ENCODE measurements at places on chromosomes 16 and 17.

GRCh38 chr17:27457360-27457715 lies 1.1 kb downstream of the KSR1 start:
- no peak for DNase-seq

GRCh38 chr17:9225305-9226101 lies 204.2 kb downstream of the NTN1 start:
- DNase-seq: no peak

- no peak for DNase-seq
These were observed 15.6 kb upstream of the AURKB start for GRCh38 chr17:8225813-8226535.

DNA sequence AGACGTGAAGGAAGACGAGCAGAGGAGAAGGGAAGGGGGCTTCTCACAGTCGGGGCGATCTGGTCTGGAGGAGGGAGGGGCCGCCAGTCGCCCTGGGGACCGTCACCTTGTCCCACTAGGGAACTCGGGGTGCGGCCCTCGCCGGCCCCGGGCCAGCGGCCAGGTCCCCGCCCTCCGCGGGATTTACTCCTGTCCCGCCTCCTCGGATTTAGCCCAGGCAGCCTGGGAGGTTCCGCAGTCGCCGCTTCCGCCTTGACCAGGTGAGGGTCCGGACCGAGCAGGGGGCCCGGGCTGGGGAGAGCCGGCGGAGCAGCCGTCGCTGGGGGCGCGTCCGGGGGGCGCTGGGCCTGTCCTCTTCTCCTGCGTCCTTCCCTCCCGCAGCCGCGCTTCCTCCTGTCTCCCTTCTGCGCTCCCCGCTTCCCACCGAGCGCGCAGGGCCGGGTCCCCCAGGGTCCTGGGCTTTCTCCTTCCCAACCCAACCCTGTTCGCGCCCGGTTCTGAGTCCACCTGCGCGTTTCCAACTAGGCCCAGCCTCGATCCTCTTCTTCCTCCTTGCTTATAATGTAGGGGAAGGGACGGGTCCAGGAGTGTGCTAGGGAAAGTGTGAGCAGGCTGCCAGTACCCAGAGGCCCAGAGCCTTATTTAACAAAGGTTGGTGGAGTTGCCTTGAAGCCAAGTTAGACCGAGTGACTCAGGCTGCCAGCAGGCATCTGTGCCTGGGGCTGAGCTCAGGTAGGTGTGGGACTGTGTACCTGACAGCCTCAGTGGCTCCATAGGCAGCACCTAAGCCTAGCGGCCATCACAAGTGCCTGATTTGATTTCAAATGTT lies at the start of gene TNK1:
TNK1 (plus strand) TSS at position 235 of the 829 bp plus-strand sequence. CDS start 1,838 bp downstream, outside the sequence.
- no peak for DNase-seq

DNA sequence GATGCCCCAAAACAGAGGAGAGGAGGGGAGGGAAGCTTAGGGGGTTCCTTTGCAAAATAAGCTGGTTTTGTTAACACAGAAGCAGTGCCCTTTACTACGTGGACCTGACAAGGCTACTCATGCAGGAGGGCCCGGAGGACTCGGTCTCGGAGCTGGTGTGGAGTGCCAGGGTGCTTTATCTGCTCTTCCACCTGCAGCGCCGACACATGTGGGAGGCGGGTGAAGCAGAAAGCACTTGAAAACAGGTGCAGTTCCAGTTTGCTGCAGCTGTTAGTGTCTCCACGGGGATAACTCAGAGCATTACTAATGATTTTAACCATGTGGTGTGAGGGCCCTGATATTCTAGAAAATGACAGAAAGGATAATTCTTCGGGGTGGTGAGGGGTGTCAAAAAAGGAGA lies 35.0 kb upstream of the MNT start:
- DNase-seq: no peak

- no peak for DNase-seq
These were observed 13.8 kb downstream of the STXBP4 start for GRCh38 chr17:54982399-54982798.

DNA sequence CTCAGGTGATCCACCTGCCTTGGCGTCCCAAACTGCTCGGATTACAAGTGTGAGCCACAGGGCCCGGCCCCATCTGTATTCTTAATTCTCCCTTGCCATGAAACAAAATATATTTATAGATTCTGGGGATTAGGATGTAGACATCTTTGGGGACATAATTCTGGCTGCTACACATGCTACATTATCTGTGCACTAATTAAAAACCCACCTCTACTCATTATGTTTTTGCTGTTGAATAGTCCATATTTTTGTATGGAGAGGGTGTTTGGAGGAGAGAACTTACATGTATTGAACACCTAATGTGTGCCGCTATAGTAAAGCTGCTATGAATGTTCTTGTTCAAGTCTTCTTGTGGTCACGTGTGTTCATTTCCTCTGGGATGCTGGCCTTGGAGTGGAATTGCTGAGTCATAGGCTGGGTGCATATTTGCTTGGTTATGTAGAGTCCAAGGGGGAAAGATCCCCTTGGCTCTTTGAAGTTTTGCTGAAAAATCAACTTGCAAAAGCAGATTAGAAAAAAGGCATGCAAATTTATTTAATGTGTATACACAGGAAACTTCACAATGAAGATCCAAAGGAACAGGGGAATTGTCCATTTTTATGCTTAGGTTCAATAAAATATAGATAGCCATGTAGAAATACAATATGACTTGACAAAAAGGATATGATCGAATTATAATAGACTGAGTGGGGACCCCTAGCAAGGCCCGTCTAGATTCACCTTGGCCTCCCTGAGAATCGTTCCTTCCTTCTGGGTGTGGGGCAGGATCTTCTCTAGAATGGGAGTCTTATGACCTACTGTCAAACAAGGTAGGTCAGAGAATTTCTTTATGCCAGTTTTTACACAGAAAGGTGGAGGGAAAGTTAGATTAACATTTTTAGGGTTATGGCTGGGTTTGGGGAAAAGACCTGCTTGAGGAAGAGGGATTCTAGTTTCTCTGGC lies 42.1 kb upstream of the GPRC5B start:
- no peak for DNase-seq

Measured in NCI-H2081 treated with DMSO at 0.1 percent for 48 hours (cell line).